ENCODE measurements at places on chromosomes 12 and 14. TPM values are rescaled to one million over a fixed set of nuclear protein-coding genes. Genes with fewer than 3 reads are reported as not detected.

RASAL1 gene
- total RNA-seq = 0.28 TPM

KRT85 gene
- not detected for total RNA-seq

ZFP36L1 gene
- total RNA-seq = 201 TPM

UBR7 gene
- 26.3 TPM for total RNA-seq

TSHR gene
- not detected for total RNA-seq
